B cell (primary cell): ENCODE measurements at places on chromosomes 11 and 22. TPM values are rescaled to one million over a fixed set of nuclear protein-coding genes. Genes with fewer than 3 reads are reported as not detected.

The OR4A15 gene
- total RNA-seq, result not detected in 2 replicates

The OR2D2 gene
- not detected in 2 replicates for total RNA-seq

DNA sequence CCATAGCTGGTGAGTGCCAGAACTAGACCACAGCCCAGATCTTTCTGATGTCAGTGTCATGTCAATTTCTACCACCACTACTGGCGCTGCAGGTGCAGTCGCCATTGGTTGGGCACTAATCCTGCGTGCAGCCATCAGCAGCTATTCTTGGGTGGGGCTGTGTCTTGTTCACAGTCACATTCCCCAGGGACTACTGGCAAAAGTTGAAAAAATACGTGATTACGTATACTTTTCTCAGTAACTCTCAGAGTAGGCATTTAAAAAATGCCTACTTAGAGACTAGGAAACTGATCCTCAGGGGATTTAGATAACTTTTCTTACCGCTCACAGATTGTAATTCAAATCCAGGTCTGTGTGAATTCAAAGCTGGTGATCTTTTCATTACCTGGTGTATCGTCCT is 127.7 kb downstream of the ADAMTS15 start:
- no peaks in the 10 kb centered on the region for H3K4me1 ChIP-seq
- H3K4me3 ChIP-seq, result no peak overlapping the region
- H3K27ac ChIP-seq, result no peak overlapping the region
- DNase-seq, result no peak

GRCh38 chr22:31615491-31615860 is 46.5 kb downstream of the PISD start:
- peaks cover 46% of the 10 kb centered on the region for H3K36me3 ChIP-seq
- no peak overlapping the region for H3K27ac ChIP-seq
- DNase-seq, result no peak
- peaks cover 17% of the 10 kb centered on the region for H3K4me1 ChIP-seq
- no peaks in the 10 kb centered on the region for H3K27me3 ChIP-seq
- no peak overlapping the region for H3K4me3 ChIP-seq

GRCh38 chr11:119323532-119324033 is 6.7 kb upstream of the MCAM start:
- H3K27me3 ChIP-seq, result no peaks in the 10 kb centered on the region
- no peak overlapping the region for H3K4me3 ChIP-seq
- H3K4me1 ChIP-seq, result peaks cover 25% of the 10 kb centered on the region
- peak; percentile 81 for DNase-seq
- no peaks in the 10 kb centered on the region for H3K36me3 ChIP-seq

DNA sequence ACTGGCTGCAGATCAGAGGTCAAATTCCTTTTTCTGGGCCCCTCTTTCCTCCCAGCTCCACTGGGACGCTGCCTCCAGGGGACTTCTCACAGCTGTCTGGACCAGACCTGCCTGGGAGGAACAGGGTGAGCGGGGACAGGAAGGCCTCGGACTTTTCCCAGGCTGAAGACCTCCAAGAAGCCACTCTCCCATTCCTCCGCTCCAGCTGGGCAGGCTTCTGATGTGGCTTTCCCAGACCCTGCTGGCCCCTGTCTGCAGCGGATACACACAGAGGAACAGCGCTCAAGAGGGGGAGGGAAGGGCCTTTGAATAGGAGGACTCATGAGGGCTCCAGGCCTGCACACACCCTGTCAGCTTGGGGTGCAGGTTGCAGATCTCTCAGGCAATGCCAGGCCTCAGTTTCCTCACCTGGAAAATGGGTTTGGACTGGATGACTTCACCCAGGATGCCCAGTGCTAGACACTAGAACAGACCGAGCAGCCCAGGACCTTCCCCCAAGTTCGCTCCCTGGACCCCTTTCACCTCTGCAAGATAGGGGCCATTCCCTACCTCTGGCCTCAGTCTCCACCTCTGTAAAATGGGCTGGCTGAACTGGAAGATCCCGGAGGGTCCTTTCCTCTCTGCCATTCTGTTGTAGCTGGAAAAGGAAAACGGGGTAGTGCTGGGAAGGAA is 36.6 kb downstream of the MB start:
- no peaks in the 10 kb centered on the region for H3K36me3 ChIP-seq
- H3K27ac ChIP-seq, result no peak overlapping the region
- DNase-seq, result no peak

- no peak overlapping the region for H3K27ac ChIP-seq
- H3K4me3 ChIP-seq, result no peak overlapping the region
- H3K27me3 ChIP-seq, result no peaks in the 10 kb centered on the region
Observed at GRCh38 chr11:26584818-26585217, 12.8 kb upstream of the MUC15 start.

GRCh38 chr22:20565079-20565734 is 57.8 kb downstream of the MED15 start:
- DNase-seq, result no peak
- H3K27me3 ChIP-seq, result no peaks in the 10 kb centered on the region
- peaks cover 60% of the 10 kb centered on the region for H3K36me3 ChIP-seq
- H3K4me1 ChIP-seq, result no peaks in the 10 kb centered on the region
- H3K4me3 ChIP-seq, result no peak overlapping the region

The TEAD1 gene
- total RNA-seq, result 0.19 and 0.30 TPM in 2 replicates

- no peaks in the 10 kb centered on the region for H3K36me3 ChIP-seq
- H3K4me3 ChIP-seq, result no peak overlapping the region
- H3K27ac ChIP-seq, result no peak overlapping the region
- peaks cover 16% of the 10 kb centered on the region for H3K4me1 ChIP-seq
- peaks cover 3% of the 10 kb centered on the region for H3K27me3 ChIP-seq
Observed at GRCh38 chr11:46322759-46323158, 24.5 kb upstream of the DGKZ start.

GRCh38 chr11:10568486-10568941 is at the start of gene LYVE1:
TSS of gene LYVE1 (minus strand) at chr11:10568665. CDS start at chr11:10568532, 133 bp downstream.
- H3K4me1 ChIP-seq, result peaks cover 49% of the 10 kb centered on the region
- H3K27me3 ChIP-seq, result no peaks in the 10 kb centered on the region
- H3K4me3 ChIP-seq, result no peak within 1 kb of the TSS
- H3K27ac ChIP-seq, result no peak within 1 kb of the TSS
- no peak for DNase-seq

DNA sequence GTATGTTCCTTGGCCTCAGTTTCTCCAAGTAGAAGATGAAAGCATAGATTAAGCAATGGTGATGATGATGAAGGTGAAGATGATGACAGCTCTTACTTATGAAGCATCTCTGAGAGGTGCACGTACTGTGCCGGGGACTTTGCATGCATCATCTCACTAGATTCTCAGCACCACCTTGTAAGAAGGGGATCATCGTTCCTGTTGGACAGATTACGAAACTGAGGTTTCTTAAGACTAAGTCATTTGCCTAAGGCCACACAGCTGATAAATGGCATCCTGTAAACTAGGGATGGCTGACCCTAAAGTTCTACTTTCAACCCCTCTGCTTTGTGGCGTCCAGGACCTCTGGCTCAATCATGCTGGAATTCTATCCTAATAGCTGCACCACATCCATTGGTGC is 8.7 kb downstream of the MS4A15 start:
- peaks cover 30% of the 10 kb centered on the region for H3K4me1 ChIP-seq
- H3K4me3 ChIP-seq, result no peak overlapping the region
- no peak overlapping the region for H3K27ac ChIP-seq
- peaks cover 22% of the 10 kb centered on the region for H3K27me3 ChIP-seq
- no peaks in the 10 kb centered on the region for H3K36me3 ChIP-seq

- no peaks in the 10 kb centered on the region for H3K36me3 ChIP-seq
- peaks cover 8% of the 10 kb centered on the region for H3K4me1 ChIP-seq
- H3K4me3 ChIP-seq, result no peak overlapping the region
- H3K27me3 ChIP-seq, result peaks cover 19% of the 10 kb centered on the region
- H3K27ac ChIP-seq, result no peak overlapping the region
Observed at GRCh38 chr11:15649371-15650104, 534.8 kb downstream of the INSC start.

GRCh38 chr11:2178906-2179494 is 7.4 kb upstream of the TH start:
- DNase-seq, result no peak
- H3K27me3 ChIP-seq, result no peaks in the 10 kb centered on the region
- H3K36me3 ChIP-seq, result no peaks in the 10 kb centered on the region
- no peaks in the 10 kb centered on the region for H3K4me1 ChIP-seq
- no peak overlapping the region for H3K4me3 ChIP-seq
- H3K27ac ChIP-seq, result no peak overlapping the region

- no peaks in the 10 kb centered on the region for H3K27me3 ChIP-seq
- H3K4me1 ChIP-seq, result peaks cover 57% of the 10 kb centered on the region
- peak; percentile 94 for DNase-seq
- peak overlapping the region; percentile 36 for H3K4me3 ChIP-seq
- H3K27ac ChIP-seq, result peak overlapping the region; percentile 97
Observed at GRCh38 chr11:57792060-57792541, 30.5 kb downstream of the CTNND1 start.

DNA sequence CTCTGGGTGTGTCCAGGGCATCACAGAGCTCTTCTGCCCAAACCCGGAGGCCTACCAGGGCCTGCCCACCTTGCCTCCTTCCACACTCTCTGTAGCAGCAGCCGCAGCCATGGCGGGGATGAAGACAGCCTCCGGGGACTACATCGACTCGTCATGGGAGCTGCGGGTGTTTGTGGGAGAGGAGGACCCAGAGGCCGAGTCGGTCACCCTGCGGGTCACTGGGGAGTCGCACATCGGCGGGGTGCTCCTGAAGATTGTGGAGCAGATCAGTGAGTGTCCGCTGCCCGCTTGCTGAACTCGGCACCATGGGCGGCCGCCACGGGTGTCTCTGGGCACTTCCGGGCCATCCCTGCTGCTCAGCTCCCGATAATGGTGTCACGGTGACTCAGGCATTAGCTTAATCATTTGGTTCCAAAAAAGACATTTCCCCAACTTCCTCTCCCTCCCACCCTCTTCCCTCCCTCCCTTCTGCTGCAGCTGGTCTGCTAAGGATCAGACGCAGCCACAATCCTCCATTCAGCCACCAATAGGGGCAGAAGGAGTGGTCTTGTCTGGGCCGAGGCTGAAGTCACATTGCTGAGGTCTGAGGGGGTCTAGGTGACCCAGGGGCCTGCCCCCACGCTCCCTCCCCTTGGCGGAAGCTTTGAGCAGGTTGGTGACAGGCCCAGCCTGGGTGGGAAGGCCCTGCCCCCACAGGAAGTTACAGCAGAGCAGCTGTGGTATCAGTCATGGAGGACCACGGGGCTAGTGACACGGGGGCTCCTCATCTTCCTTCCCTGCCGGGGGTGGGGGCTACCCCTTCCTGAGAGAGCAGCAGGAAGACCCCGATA is 950 bp downstream of the FERMT3 start:
- H3K4me3 ChIP-seq, result peak overlapping the region; percentile 69
- peak; percentile 77 for DNase-seq
- no peaks in the 10 kb centered on the region for H3K27me3 ChIP-seq
- peaks cover 53% of the 10 kb centered on the region for H3K4me1 ChIP-seq

The MS4A6E gene
- not detected in 2 replicates for total RNA-seq

The MOV10L1 gene
- total RNA-seq, result not detected in 2 replicates

DNA sequence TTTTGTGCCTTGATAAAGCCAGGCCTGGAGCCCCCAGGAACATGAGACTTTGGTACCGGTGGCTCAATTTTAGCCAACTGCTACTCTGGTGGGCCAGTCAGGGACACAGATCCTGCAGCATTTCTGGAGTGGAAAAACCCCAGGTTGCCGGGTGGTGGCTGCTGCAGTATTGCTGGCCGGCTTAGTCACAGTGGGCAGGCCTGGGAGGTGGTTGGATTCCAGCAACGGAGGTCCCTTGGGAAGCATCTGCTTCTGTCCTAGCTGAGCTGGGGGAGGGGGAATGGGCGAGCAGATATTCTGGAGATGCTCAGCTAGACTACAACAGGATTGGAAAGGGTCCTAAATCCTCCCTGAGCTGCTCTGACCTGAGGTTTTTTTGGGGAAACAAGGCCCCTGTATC is 31.6 kb upstream of the ACCSL start:
- H3K27ac ChIP-seq, result no peak overlapping the region
- no peaks in the 10 kb centered on the region for H3K4me1 ChIP-seq
- no peaks in the 10 kb centered on the region for H3K36me3 ChIP-seq

- peaks cover 4% of the 10 kb centered on the region for H3K27me3 ChIP-seq
- H3K4me1 ChIP-seq, result peaks cover 82% of the 10 kb centered on the region
- no peak for DNase-seq
- peak overlapping the region; percentile 99 for H3K27ac ChIP-seq
Observed at GRCh38 chr22:50189184-50189848, 3.6 kb downstream of the TRABD start.

GRCh38 chr11:30406978-30407762 is 84.3 kb downstream of the ARL14EP start:
- no peak for DNase-seq
- no peaks in the 10 kb centered on the region for H3K27me3 ChIP-seq
- no peak overlapping the region for H3K27ac ChIP-seq
